ENCODE measurements at places on chromosomes 4 and X. TPM values are rescaled to one million over a fixed set of nuclear protein-coding genes. Genes with fewer than 3 reads are reported as not detected.

GPR34 gene
- total RNA-seq: not detected

LPAR4 gene
- not detected for total RNA-seq

CCSER1 gene
- not detected for total RNA-seq

TRPC5OS gene
- not detected for total RNA-seq

GAGE12E gene
- total RNA-seq: not detected

XAGE1A gene
- total RNA-seq: not detected

MAGEB17 gene
- not detected for total RNA-seq

SUPT20HL2 gene
- not detected for total RNA-seq

DNA sequence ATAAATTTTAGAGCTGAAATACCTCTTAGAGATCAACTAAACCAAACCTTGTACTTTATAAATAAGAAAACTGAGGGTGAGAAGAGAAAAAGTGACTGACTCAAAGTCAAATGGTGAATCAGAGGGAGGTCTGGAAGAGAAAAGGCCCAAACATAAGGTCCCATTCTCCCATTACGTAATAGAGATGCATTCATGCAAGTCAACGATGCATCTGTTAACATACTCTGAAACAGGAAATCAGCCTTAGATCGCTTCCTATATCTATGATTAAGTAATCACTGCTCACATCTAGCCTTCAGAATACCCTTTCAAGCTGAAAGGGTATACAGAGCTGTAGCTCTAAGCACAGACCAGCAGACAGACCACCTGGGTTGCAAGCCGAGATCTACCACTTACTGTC is 6.5 kb downstream of the RNF150 start:
- DNase-seq: peak; percentile 38

GRCh38 chr4:74120086-74120485 is 21.1 kb upstream of the CXCL2 start:
- peak; percentile 56 for DNase-seq

DNA sequence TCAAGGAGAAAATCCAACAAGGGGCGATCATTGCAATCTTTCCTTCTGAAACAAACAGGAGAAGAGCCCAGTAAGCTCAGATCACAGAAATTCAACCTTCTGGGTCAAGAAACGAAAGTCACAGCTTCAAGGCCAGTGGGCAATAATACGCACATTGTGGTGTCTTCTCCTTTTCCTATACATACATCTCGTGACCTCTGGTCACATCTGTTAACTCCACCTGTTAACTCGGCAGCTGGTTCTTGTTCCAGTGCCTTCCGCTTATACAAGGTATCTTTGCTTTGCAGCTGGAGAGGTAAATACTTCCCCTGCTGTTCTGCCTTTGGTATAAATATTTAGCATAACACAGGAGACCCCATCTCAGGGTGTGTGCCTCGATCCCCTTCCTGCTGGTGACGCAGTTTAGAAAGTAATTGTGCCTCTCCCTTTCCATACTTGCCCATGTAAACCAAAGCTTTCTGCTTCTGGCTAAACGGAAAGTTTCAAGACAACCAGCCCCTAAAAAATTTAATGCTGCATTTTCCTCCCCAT is 45.0 kb downstream of the CCDC149 start:
- DNase-seq: no peak

DNA sequence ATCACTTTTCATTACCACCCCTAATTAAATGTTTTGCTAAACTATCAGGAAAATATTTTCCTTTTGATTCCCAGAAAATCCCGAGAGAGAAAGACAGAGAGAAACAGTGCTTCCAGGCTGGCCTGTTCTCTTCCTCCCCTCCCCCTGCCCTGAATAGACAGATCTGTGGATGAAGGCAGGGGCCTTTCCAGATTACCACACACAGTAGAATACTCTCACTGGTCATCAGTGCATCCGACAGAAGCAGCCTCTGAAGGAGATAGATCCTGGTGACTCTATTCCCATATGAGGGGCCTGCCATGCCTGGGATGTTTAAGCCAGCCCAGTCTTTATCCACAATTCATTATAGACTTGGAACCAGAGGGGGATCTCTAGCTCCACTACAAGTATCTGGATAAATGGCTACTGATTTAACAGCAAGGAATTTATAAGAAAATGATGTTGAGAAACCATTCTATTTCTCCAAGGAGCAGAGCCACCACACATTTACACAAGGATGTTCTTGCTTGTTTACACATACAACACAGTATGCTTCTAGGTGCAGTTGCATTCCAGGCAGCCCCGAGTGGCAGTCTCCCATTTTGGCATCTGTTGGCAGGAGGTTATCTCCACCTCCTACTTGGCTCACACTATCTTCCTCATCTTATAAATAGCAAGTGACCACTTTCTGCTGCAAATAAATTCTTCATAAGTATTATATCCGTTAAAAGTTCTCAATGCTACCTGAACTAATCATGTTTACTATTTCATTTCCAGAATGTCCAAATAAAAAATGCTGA is 115.8 kb downstream of the HS6ST2 start:
- DNase-seq: no peak

DNA sequence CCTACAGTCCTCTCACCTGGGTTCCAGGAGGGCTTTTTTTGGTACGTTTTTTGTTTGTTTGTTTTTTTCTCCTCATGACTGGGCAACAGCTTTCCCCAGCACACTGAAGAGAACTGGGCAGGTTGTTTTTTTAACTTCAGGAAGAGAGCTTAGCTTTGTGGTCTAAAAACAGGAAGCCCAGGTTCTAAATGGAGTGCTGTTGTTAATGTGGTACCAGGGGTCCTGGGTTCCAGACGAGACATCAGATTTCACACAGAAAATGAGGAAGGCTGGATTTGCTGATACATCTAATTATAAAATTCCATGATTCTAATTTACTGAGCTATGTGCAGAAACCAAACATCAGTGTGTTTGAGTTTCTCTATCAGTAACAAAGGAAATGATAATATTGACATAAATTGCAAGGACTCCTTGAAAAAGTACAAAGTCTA is 4.2 kb downstream of the MYOZ2 start:
- no peak for DNase-seq

DNA sequence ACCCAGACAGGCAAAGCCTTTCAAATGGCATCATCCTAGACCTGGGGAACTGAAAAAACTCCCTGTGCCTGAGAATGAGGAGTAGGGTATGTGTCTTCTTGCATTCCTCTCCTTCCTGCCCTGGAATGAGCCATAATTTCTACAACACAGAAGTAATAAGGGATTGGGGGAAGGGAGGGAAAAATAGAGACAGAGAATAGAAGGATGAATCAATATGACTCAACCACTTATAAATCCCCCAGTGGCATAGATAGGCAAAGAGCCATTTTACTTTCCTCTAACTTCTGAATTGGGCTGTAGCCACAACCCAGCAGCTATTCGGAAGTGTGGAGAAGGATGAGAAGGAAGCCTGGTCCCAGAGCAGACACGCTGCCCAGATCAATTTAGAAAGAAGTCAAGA is 99.9 kb downstream of the NHS start:
- DNase-seq: peak; percentile 75

GRCh38 chr4:1792832-1793495 is at the start of gene FGFR3:
Gene FGFR3, plus strand, starts transcription at chr4:1793293. Its CDS starts 642 bp downstream, at chr4:1793935.
- DNase-seq: peak; percentile 64

GRCh38 chrX:134926864-134927263 is 63.9 kb upstream of the SMIM10 start:
- DNase-seq: no peak

GRCh38 chr4:8745005-8745790 is 126.4 kb downstream of the HMX1 start:
- DNase-seq: no peak

DNA sequence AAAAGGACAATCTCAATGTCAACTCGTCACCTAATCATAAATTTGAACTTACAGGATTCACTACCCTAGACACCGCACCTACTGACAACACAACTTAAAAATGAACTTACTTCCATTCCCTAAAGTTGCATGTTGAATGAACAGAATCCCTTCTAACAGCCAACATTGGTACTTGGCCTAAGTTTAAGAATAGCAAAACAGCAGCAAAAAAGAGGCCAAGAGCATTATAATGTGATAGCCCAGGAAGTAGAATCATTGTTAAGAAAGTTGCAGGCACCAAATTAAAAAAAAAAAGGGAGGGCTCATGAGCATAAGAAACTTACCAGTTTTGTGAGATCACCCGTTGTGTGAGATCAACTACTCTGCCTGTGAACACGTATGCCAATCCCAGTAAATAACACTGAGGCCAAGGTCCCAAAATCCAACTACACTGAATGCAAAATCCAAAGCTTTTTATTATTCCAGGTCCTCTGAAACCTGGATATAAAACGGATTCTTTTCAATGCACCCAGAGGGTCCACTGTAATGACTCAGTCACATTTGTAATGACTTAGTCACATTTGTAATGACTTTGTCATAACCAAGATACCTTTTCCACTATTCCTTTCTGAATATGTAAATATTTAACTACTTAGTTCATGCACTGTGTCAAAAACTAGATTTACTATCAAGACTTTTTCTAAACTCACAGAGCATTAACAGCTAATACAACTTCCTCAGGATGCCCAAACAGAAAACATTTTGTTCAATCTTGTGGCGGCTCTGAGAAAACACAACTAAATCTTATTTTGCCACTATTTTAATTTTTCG is 6.8 kb downstream of the HNRNPDL start:
- peak; percentile 77 for DNase-seq

DNA sequence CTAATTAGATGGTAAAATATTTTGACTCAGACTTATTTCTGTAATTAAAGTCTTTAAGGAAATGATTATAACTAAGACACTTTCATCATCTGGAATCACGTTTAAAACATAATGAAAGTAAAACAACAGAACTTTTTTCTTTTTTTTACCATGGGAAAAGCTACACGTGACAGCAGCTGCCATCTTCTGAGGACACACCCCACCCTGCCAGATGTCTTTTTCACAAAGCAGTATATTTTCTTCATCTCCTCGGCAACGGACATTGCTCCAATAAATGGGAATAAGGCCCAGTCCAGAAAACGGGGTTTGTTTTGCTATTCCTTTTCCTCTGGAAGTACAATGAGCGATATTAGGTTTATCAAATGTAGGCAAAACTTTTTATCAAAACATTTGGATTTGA is 17.5 kb downstream of the PRSS12 start:
- no peak for DNase-seq

DNA sequence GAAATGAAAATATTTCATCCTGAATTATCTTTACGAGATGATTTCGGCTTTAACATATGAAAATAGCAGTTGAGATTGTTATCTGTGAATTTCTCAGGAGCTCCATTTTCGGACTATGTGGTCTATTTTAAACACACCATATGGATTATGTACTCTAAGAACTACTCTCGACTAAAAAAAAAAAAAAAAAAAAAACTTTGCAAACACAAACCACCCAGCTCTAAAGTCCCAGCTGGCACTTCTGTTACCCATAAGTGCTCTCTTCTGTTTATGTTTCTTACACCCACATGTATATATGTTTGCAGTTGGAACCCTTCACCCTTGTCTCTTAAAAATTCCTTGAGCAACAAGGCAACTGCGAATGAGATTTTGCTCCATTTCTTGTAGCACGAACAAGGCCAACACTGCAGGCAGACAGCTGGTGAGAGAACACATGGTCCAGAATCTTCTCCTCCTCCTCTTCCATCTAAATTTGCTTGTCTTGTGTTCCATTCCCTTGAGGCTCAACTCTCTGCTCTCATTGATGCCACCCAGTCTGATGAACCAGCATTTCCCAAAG is 172.7 kb upstream of the HCCS start:
- DNase-seq: no peak

- DNase-seq: peak; percentile 8
Observed at GRCh38 chr4:110195561-110196205, 2.7 kb downstream of the ELOVL6 start.

- no peak for DNase-seq
Observed at GRCh38 chr4:1208970-1209704, 36.8 kb upstream of the SPON2 start.

DNA sequence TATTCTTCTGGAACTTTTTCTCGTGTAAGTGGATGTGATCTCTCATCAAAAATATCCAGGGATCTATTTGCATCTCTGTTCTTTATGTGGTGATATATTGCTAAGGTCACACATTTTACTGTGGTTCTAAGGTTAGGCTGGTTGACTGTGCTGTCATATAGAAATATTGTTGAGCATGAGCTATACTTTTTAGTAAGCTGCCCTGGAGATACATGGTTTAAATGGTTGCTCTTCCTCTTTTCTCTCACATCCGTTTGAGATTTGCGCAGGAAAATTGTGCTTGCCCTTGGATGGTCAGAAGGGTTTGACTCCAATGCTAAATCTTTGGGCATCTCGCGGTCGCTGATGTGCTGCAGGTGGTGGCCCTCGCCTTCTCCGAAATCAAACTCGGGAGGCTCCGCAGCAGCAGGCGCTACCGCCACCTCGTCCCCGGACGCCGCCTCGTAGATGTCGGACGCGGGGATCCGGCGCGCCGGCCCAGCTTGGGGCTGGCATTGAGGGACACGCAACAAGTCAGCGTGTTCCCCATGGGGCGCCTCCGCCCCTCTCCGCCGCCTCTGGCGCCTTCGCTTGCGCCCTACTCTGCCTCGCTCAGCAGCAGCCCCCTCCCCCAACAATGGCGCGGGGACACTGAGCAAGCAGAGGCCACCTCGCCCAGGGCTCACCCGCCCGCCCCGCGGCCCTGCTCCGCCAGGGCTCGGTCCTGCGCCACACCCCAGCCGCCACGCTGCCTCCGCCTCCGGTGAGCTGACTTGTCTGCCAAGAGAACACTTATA is 154.5 kb downstream of the MSN start:
- peak; percentile 1 for DNase-seq

- DNase-seq: no peak
Observed at GRCh38 chr4:120611092-120611491, 311.4 kb downstream of the PRDM5 start.

GRCh38 chrX:150680974-150681373 is 12.2 kb upstream of the MTMR1 start:
- peak; percentile 31 for DNase-seq

DNA sequence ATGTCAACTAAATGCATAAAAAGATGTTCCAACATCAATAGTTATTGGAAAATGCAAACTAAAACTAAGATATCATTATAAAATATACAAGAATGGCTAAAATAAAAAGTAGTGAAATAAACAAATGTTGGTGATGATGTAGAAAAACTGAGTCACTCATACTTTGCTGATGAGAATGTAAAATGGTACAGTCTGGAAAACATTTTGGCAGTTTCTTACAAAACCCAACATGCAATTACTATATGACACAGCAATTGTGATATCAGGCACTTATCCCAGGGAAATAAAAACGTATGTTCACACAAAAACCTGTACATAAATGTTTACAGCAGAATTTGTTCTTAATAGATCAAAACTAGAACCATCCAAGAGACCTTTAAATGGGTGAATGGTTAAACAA is 182.6 kb downstream of the RTL9 start:
- DNase-seq: peak; percentile 41

GRCh38 chr4:164252286-164252685 is 501.6 kb upstream of the SMIM31 start:
- DNase-seq: peak; percentile 0

DNA sequence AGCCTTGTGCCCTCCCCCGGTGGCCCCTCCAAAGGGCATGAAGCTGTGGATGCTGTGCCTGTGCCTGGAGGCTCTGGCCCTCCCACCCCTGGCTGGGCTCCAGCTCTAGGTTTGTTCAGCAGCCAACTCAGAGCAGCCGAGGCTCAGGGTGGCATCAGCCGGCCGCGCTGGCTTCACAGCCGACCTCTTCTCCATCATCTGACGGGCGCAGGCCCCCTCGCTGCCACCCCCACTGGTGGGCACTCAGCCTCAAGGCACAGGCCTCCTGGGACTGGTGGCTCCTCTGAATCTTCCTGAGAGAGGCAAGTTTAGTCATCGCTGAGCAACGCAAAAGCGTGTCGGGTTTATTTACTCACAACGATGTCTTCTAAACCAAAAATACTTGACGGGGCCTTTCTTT is 46.0 kb downstream of the PCGF3 start:
- DNase-seq: no peak

GRCh38 chr4:156971676-156972378 is at the start of gene PDGFC:
Gene PDGFC, minus strand, starts transcription at chr4:156971799. Its CDS starts 896 bp downstream, at chr4:156970903.
- peak; percentile 79 for DNase-seq
